ENCODE measurements at places on chromosomes 7 and 10.

DNA sequence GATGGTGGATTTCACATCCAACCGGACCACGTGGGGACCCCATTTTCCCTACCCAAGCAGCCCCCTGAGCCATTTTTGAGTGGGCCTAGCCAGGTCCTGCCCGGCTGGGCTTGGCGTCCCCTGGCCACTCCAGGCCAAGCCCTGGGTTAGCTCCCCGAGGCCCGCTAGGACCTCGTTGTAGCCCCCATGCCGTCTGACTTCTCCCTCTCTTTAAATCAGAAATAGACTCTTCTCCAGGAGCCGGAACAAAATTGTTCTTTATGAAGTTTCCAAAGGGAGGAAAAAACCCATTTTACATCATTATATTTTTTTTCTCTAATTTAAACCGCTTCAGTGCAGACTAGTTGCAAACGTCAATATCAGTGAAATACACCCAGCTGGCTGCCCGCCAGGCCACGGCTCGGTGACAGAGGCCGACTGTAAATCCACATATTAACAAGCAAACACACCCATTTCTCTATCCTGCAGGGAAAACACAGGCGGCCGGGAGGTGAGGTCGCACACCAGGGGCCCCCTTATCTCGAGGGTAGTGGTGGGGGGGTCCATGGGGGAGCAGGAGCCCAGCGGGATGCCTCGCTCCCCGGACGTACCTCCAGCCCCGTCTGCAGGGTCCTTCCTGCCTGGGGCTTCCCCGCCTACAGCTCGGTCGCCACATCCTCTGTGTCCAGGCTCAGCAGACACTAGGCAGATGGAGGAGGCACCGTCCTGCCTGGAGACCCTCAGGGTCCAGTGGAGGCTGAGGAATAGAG lies 72.7 kb downstream of the ELFN1 start:
- DNase-seq = no peak

GRCh38 chr10:71990706-71991269 lies 26.6 kb downstream of the CHST3 start:
- no peak for DNase-seq

DNA sequence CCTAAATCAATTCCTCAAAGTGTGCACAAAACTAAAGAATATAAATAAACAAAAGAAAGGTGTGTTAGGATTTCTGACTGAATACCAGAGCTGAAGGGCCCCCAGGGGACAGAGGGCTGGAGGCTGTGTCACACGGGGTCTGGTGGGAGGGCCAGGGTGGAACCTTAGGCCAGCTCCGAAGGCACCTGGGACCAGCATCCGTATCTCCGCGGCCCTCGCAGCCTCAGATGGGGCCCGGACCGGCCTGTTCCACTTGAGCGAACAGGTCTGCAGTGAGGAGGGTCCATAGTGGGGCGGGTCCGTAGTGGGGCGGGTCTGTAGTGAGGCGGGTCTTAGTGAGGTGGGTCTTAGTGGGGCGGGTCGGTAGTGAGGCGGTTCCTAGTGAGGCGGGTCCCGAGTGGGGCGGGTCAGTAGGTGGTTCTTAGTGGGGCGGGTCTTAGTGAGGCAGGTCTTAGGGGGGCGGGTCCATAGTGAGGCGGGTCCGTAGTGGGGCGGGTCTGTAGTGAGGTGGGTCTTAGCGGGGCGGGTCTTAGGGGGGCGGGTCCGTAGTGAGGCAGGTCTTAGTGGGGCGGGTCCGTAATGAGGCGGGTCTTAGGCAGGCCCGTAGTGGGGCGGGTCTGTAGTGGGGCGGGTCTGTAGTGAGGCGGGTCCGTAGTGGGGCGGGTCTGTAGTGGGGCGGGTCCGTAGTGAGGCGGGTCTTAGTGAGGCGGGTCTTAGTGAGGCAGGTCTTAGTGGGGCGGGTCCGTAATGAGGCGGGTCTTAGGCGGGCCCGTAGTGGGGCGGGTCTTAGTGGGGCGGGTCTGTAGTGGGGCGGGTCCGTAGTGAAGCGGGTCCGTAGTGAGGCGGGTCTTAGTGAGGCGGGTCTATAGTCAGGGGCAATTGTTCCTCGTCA lies 15.1 kb downstream of the GPR146 start:
- no peak for DNase-seq

- no peak for DNase-seq
Measured at GRCh38 chr10:114665406-114665805, 7.3 kb upstream of the ABLIM1 start.

- no peak for DNase-seq
Measured at GRCh38 chr10:86389441-86390193, 23.0 kb upstream of the GRID1 start.

- no peak for DNase-seq
Measured at GRCh38 chr7:115889669-115889984, 140.9 kb downstream of the TFEC start.

GRCh38 chr7:24444666-24445440 lies 128.4 kb upstream of the PALS2 start:
- no peak for DNase-seq

GRCh38 chr10:73886661-73887293 lies 12.4 kb upstream of the CAMK2G start:
- no peak for DNase-seq

DNA sequence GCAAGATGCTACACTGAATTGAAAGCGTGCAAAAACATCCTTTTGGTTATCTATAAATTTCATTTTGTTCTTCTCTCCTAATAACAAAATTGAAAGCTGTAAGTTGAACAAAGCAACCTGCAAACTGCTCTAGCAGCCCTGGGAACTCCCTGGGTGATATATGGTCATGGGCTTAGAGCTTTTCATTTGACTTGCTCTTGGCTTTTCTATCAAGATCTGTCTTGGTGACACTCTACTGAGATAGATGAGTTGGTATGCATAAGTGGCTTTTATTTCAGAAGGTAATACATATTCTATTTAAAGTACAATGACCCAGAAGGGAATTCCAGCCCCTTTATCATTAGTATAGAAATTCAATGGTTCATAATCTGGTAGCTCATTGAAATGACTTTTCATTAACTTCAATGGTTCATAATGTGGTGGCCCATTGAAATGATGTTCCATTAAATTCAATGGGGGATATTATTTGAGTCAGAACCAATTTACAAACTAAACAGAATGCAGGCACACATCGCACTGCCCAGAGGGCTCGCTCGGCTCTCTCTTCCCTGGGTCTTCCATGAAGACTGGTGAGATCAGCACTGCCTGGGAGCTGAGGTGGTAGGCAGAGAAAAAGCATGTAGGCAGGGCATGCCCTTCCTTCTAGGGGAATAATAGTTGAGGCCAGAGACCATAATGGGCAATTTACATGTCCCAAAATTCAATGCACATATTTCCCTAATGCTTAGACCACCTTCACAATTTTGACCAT lies 10.1 kb upstream of the KCNMA1 start:
- no peak for DNase-seq

- DNase-seq = no peak
Measured at GRCh38 chr10:30902621-30903396, 128.9 kb downstream of the ZNF438 start.

DNA sequence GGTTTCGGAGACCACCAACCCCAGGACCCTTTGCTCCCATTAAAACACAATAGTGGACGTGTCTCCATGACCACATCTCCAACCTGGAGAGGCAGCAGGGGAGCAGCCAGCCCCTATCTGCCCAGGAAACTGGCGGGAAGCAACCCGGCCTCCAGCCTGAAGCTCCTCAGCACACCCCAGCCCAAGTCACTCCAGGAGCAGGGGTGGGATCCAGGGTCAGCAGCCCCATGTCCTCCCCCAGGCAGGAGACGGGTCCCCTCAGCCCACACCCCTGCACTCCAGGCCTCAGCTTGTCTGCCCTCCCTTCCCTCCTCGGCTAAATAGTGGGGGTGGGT lies 601 bp downstream of the ADAM8 start:
- DNase-seq = no peak

GRCh38 chr10:62380016-62380415 lies 5.8 kb downstream of the ZNF365 start:
- no peak for DNase-seq

- no peak for DNase-seq
Measured at GRCh38 chr10:7306147-7306546, 104.7 kb downstream of the SFMBT2 start.

DNA sequence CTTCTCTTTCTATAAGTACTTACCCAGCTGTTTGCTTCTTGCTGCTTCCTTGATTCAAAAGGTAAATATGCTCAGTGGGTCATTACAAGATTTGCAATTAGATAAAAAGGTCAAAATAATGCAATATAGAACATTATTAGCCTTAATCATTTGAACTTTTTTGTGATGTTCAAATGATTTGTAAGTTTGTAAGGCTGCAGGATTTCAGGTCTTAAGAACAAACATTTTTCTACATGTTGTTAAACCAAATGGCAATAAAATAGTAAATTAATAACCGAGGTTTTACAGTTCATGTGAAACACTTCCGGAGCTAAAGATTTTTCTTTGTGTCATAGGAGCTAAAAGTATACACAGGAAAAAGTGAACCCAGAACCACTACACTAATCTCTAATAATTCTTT lies 16.2 kb upstream of the SCIN start:
- no peak for DNase-seq

- no peak for DNase-seq
Measured at GRCh38 chr7:84701524-84702306, 485.1 kb downstream of the SEMA3D start.

DNA sequence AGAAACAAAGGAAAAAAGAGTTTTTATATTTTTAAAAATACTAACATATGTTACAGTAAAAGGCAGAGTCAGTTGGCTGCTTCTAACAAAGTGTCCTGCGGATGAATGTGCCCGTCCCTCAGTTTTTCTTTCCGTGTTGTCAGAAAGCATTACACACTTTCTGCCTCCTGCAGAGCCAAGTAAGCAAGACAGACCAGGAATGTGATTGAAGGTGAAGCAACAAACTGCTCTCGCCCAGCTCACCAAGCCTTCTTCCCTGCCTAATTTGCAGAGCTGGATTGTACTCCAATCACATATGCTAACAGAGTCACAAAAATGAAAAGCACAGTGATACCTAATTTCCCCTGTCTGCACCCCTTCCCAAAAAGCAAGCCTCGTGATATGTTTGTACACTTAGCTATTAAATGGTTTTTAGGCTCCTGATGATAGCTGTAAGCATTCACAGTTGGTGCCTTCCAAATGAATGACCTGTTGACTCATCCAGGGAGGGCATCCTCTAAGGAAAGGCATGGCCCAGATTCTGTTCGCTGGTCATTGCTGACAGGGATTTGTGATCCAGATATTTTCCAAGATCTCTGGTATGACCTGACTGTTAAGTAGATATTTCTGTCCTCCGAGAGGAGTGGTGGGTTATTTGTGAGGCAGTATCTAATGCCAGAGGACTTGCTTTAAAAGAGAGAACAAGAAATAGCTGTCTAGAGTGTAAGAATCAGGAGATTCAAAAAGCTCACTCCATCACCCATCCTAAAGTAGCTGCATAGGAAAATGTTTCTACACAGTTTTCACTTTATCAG lies 187.3 kb upstream of the PLXDC2 start:
- no peak for DNase-seq

GRCh38 chr10:116287906-116288501 lies 15.0 kb upstream of the GFRA1 start:
- DNase-seq = no peak

DNA sequence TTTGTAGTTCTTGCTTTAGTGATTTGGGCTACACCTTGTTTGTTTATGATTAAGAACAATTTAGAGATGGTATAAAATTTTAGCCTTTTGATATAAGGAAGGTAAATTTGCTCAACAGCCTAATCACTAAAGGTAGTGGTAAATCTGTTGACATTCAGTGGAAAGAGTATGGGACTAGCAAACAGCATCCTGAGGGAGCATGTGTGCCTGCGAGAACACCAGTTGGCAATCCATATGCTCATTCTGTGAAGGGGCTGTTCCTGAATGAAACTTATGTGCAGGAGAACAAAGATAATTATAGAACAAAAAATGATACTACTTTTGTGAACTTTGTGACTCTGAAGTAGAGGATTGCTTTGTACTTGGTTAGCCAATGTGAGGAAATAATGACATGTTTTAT lies 44.0 kb downstream of the CAPZA2 start:
- no peak for DNase-seq

DNA sequence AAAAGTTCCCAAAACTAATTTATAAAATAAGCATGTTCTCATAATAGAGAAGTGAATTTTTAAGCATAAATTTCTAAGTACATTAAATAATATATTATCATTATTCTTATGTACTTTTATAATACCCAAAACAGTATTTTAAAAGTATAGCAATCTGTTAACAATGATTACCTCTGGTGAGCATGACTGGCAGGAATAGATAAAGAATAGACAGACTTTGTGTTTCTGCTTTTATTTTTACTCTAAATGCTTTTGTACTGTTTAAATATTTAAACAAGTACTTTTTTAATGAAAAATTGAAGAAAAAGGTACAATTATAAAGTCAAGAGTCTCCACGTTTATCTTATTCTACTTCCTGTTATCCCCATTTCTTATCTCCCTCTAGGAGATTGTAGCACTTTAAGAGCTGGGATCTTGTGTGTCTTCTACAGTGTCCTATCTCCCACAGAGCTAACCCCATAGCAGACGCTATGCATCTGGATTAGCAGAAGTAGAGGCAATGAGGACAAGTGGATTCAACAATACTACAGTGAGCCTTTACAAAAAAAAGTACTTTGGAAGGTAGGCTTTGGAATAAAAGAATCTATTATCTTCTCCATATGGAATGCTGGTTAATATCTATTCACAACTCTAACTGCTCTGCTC lies 42.9 kb downstream of the IDE start:
- DNase-seq = no peak

- no peak for DNase-seq
Measured at GRCh38 chr7:122520971-122521555, 177.9 kb downstream of the RNF133 start.

DNA sequence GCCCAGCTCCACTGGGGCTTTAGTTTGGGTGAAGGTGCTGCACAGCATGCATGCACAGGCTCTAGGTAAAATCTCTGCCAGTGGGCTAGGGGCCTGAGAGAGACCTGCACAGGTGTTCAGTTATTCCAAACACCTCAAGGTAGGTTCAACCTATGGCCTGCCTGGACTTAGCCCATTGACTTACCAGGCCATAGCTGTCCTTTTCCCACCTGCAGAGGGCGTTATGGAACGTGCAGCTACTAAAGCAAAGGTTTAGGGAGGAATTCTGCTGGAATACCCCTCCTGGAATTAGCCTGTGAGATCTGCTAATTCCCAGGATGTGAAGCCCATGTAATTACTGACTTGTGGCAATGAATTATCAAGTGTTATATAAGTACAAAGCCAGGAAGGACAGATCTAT lies 3.6 kb downstream of the VWC2 start:
- DNase-seq = no peak

- no peak for DNase-seq
Measured at GRCh38 chr10:116466715-116467422, 39.2 kb downstream of the PNLIPRP3 start.

DNA sequence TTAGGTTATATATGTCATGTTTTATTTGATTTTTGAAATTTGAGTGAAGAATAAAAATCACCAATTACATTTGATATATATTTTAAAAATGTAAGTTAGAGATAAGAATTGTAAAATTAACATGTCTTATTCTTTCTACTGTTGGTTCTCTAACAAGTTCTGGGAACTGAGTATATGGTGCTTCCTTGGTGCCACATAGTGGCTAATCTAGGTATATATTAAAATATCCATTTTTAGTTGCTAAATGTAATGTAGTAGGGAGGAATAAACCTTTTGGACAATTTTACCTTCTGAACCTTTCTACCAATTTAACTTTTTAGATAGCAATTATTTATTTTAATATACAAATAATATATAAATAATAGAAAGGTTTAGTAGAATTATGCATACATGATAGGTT lies 17.5 kb downstream of the CFAP69 start:
- DNase-seq = no peak

All from activated CD8-positive, alpha-beta memory T cell treated with anti-CD3 and anti-CD28 coated beads, Interleukin-2, amount 50 U/mL, for 4 hours (primary cell).